Stimulated activated CD4-positive, alpha-beta T cell treated with anti-CD3 and anti-CD28 coated beads, Interleukin-12 subunit alpha, Interleukin-12 subunit beta, amount 100 ng/mL, for 48 hours (primary cell): ENCODE measurements at places on chromosomes 5 and 9.

DNA sequence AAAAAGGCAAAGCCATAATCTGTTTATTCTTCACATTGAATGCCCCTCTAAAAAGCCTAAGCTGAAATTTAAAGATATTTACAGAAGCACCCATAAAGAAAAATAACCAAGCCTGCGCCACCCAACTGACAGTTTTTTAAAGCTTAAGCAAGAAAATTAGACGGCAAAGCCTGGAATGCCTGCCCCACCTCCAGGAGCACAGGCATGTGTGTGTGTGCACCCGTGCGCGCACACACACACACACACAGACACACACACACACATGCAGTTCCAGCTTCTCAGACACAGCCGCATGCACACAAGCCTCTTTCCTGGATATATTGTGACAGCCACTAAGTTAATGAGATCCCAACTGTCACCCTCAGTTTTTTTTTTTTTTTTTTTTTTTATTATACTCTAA, 88.2 kb downstream of the FRMD3 start:
- no peak for DNase-seq

- DNase-seq, result no peak
These were observed 445.4 kb downstream of the ANXA1 start for GRCh38 chr9:73597039-73597438.

GRCh38 chr5:77374686-77375085, 117.4 kb downstream of the WDR41 start:
- DNase-seq, result no peak

DNA sequence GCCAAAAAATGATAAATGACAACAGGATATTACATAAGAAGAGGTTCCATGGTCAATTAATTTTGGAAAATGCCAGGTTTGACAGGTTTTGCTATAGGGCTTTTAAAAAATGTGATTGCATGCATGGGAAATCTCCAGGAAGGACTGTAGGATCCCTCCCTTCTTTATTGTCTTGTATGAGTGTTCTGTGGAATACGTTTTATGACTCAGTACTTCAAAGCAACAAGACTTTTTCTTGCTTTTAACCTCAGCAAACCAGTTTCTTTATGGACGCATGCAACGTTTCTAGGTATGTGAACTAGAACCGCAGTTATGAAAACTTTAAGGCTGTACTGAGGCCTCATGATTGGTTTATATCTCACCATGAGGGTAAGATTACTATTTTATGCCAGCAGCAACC, 76.6 kb upstream of the NTRK2 start:
- no peak for DNase-seq

DNA sequence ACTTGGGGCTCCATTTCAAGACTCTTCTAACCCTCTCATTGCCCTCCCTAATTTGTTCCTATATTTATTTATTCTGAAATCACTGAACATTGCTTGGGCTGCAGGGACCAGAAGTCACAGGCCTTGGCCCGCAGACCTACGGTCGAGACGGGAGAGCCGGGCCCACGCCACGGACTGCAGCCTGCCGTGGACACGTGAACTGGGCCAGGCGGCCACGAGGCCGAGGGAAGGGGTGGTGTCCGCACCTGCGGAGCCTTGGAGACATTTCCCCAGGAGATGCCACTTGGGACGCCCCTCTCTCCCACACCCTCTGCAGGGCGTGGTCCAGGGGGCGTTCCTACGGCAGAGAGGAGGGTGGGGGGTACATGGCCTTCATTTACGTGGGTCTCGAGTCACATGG, 463.9 kb downstream of the ICE1 start:
- no peak for DNase-seq

- DNase-seq, result no peak
These were observed 46.1 kb downstream of the RFX3 start for GRCh38 chr9:3479514-3480352.

- no peak for DNase-seq
These were observed 3.9 kb downstream of the CDKN2B start for GRCh38 chr9:22005021-22005701.

DNA sequence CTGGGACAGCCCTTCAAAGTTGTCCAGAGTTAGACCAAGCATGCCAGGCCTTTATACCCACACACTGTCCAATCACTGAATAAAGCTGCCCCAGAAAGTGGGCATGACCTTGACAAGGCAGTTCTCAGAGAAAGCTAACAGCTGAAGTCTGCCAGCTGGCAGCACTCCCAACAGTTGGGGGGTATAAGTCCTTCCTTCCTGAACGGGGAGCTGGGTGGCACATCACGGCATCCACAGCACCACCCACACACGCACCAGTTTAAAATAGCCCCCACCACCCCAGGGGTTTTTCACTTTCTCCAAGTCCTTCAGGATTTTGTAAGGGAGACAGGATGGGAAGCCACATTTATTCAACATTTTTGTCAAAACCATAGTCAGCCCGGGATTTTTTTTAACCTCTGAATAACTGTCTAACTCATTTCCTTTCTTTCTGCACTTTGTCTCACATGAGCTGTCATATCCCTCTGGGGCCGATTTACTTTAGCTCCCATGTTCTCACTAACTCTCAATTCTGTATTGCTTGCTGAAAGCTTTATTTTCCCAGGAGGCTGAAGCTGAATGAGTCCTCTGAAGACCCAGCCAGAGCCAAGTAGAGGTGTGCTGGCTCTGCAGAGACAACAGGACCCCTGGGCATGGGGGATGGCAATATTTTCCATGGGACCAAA, 15.4 kb downstream of the FAM81B start:
- no peak for DNase-seq

- no peak for DNase-seq
These were observed 1.0 kb downstream of the SET start for GRCh38 chr9:128689820-128690683.

GRCh38 chr5:96321345-96321744, 111.7 kb downstream of the PCSK1 start:
- no peak for DNase-seq

GRCh38 chr5:133034064-133034463, 7.7 kb upstream of the ZCCHC10 start:
- DNase-seq, result no peak

GRCh38 chr5:173913686-173914321, 25.7 kb downstream of the CPEB4 start:
- no peak for DNase-seq

- DNase-seq, result no peak
These were observed 540.2 kb upstream of the TRPC7 start for GRCh38 chr5:136905571-136905970.

DNA sequence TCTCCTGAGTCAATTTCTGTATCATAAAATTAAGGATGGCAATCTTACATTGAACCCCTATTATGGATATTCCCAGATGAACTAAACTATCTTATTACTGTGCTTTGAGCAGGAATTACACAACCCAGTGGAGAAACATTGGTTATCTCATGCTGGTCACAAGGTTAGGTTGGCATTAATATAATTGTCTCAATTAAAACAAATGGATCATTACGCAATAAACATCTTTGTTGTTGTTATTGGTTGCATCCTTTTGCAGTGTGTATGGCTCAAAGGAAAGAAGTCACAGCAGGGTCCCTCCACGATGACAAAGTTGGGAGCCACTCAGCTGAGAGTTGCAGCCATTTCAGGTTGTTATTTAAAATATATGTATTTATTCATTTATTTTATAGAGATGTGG, 297.0 kb upstream of the KLF4 start:
- no peak for DNase-seq

- DNase-seq, result no peak
These were observed 57.3 kb downstream of the GADD45G start for GRCh38 chr9:89661956-89662717.

DNA sequence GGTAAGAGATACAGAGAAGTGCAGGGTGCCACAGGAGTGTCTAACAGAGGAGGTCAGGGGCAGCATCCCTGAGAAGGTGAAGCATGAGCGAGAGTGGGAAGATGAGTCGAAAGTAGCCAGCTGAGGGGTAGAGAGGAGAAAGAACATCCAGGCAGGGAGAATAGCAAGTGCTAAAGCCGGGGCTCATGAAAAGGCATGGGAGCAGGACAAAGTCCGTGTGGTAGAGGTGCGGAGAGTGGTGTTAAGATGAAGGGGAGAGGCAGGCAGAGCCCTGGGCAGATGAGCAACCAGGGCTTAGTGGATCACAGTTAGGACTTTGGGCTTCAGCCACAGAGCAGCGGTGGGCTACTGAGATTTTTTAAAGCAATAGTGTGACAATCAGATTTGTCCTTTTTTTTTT, 10.5 kb downstream of the SLC22A5 start:
- DNase-seq, result no peak

- DNase-seq, result no peak
These were observed 5.9 kb downstream of the LPCAT1 start for GRCh38 chr5:1517838-1518237.

- DNase-seq, result peak; percentile 18
These were observed at the start of gene ELAVL2 for GRCh38 chr9:23826120-23826629. TSS of gene ELAVL2 (minus strand) at chr9:23826240. CDS start at chr9:23762234, 64,006 bp downstream.

GRCh38 chr9:94921092-94921471, 194.6 kb downstream of the AOPEP start:
- no peak for DNase-seq

DNA sequence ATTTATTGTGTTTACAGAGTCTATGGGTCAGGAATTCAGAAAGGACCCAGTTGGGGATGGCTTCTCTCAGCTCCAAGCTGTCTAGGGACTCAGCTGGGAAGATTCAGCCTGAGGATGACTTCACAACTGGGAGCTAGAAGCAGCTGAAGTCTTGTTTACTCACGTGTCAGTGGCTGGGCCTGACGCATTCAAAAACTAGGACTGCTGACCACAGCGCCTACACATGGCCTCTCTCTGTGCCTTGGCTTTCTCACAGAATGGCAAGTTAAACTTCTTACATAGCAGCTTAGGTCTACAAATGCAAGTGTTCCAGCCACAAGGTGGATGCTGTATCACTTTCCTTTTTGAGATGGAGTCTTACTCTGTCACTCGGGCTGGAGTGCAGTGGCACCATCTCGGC, 16.3 kb upstream of the PPP2CA start:
- no peak for DNase-seq

DNA sequence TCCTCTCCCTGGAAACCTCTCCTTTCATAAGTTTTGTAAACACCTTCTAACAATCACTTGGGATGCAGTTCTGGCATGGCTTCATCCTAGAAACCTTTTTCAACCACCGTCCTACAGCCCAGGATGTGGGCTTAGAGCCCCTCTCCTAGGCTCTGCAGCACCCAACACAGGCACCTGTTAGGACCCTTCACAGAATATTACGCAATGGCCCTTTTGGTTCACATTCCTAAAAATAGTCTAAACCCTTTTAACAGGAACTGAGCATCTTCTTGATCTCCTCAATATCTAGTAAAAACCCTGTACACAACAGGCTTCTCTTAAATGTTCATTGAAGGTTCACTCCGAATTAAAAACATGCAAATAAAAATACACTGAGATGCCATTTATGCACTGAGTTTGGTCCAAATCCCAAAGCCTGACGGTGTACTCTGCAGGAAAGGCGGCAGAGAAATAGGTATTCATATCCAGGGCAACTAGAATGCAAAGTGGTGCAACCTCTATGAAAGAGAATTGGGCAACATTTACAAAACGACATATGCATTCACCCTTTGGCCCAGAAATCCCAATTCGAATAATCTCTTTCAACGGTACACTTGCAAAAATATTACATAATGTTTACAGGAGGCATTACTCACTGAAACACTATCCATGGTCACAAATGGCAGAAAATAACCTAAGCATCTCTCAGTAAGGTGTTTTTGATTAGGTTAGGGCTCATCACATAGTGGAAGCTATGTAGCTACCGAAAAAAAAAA, 169.3 kb downstream of the SEMA5A start:
- DNase-seq, result no peak

DNA sequence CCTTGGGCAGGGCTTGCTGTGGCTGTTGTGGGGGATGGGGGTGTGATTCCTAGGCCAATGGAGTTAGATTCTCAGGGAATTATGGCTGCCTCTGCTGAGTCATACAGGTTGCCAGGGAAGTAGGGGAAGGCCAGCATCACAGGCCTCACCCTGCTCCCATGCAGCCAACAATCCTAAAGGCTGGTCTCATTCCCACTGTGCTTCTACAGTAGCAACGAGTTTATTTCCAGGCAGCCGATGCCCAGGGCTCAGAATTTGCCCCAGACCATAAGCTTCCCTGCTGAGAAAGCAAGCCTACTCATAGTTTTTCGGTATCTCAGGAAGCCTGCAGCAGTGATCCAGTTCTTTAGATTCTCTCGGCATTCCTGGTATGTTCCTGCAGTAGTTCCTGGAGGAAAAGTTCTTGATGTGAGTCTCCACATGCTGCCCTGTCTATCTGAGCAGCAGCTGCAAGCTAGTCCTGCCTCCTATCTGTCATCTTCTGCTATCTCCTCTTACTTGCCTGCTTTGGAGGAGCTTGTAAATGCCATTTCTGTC, 59.3 kb upstream of the SELENOP start:
- no peak for DNase-seq

DNA sequence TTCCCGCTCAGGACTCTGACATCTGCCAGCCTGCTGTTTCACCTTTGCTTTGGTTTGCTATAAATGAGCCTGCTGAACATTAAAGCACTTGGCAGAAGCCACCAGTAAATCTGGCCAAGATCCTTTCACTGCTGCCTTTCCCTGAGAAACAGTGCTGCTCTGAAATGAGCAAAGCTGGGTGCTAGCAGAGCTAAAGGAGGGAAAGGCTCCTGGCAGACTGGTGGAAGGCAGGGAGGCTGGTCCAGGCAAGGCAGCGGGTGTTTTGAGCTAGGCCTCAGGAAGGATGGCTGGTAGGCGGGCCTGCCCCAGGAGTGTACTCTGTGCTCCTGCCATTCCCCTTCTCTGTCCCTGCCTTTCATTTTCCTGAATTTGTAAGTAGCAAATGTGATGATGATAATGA, 52.5 kb upstream of the PTGS1 start:
- DNase-seq, result no peak

GRCh38 chr5:159341906-159342310, 11.6 kb upstream of the IL12B start:
- DNase-seq, result peak; percentile 18

- no peak for DNase-seq
These were observed 23.3 kb downstream of the TMEM171 start for GRCh38 chr5:73143716-73144115.

- DNase-seq, result no peak
These were observed 410.2 kb downstream of the ACTL7B start for GRCh38 chr9:108445431-108446071.

- DNase-seq, result no peak
These were observed 11.4 kb upstream of the IFNA14 start for GRCh38 chr9:21251190-21251589.

DNA sequence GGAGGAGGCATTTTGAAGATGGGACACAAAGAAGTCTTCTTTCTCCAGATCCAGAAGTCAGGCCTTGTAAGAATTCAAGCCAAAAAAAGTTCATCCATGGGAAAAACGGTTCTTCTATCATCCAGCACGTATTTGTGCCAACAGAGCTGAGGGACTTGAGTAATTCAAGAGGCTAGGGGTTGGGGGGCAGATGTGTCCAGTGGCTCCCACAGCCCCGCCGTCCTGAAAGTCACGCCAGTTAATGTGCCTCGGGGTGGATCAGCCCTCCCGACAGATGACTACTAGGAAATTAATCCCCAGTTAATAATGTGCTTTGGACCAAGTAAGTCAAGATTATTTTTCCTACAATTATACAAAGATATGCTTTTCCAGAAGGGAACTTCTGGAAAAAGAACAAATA, 23.4 kb downstream of the NREP start:
- DNase-seq, result no peak
